AG09319 (cell line): ENCODE measurements at places on chromosomes 2 and 18.

- no peak for DNase-seq
Measured at GRCh38 chr2:26671691-26672090, 20.8 kb upstream of the KCNK3 start.

DNA sequence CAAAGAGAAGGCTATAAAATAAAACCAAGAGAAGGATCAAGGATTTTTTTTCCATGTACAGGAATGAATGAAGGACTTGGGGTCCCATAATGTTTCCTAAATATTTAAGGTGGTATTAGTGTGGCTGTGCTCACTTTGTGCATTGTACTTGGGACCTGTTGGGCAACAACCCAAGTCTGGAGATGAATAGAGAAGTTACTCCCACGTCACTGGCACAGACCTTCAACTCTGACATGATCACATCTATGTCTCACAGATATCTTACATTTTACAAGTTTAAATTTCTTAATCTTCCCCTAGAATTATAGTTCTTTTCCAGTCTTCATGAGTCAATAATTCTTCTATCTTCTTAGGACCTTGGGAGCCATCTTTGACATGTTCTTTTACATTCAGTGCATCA lies 133.4 kb downstream of the PLCL1 start:
- DNase-seq, result no peak

DNA sequence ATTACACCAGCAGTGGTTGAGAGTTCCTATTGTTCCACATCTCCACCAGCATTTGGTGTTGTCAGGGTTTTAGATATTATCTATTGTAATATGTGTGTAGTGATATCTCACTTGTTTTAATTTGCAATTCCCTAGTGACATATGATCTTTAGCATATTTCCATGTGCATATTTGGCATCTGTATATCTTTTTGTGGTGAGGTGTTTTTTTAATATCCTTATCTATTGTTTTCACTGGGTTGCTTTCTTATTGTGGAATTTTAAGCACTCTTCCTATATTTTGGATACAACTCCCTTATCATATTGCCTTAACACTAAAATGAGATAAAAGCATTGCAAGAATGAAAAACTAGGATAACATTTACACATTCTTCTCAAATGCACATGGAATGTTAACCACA lies 453.9 kb upstream of the FSIP2 start:
- no peak for DNase-seq

GRCh38 chr2:9884436-9884835 lies 41.2 kb downstream of the TAF1B start:
- no peak for DNase-seq

GRCh38 chr2:130728549-130729316 lies at the start of gene GPR148:
TSS of gene GPR148 (plus strand) at chr2:130729070. CDS start at chr2:130729152, 82 bp downstream.
- DNase-seq, result no peak

GRCh38 chr2:6602471-6602870 lies 263.2 kb downstream of the CMPK2 start:
- no peak for DNase-seq

DNA sequence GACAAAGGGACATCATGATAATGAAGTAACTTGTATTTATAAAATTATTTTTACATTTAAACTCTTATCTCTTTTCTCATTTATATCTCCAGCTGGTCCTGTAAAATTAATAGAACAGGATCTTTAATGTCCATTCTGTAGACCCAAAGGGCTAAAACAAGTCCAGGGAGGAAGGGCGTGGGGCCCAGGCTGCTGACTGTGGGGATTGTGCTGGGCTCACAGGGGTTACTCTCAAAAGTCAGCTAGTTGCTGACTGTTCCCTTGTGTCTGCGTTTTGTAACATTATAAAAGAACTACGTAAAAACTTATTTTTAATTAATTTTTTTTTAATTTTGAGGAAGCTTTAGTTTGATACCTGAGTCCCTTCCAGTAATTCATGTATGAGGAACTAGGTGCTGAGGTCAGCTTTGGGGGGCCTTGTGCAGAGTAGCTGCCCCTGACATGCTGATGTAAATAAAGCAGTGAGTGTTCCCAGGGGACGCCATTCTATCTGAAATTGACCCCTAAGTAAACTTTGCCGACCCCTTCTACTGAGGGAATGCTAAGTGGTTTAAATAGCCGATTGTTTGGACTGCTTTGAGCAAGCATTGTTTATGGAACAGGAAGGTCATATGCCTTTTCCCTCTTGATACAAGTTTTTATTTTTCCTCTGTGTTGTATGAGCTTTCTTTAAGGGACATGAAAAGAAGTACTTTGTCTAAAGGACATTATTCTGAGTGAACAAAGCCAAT lies 56.4 kb downstream of the MERTK start:
- DNase-seq, result no peak

GRCh38 chr2:222305516-222306392 lies 7.0 kb upstream of the PAX3 start:
- DNase-seq, result no peak

DNA sequence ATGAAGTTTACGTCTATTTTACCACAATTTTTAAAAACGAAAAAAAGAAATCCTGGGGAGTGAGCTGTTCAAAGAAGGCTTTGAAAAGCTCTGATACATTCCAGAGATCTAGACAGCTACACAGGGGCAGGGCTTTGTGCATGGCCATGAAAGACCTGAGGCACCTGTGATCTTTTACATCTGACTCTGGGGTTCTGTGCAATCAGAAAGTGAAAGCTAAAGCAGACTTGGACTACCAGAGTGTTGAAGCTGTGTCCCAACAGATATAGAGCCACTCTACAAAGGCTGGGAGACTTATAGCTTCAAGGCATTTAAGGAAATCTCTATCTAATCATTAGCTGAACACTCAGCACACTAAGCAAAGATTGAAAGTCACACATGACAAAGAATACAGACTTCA lies 34.1 kb downstream of the PARD6G start:
- no peak for DNase-seq

DNA sequence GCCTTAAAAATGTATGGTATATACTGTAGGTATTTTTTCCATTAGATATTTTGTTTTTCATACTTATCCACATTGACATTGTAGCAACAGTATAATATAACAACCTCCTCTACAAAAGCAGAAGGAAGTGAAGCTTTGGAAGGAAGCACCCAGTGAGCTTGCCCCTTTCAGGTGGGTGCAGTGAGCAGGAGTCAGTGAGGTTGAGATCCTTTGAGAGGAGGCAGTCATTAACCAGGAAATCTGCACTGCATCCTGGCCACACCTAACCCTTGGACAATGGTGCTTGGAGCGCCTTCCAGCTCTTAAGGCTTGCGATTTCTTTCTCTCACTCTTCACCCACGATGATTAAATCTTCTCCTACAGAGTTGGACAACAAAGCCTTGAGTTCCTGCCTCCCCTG lies 13.9 kb downstream of the IL37 start:
- DNase-seq, result no peak

DNA sequence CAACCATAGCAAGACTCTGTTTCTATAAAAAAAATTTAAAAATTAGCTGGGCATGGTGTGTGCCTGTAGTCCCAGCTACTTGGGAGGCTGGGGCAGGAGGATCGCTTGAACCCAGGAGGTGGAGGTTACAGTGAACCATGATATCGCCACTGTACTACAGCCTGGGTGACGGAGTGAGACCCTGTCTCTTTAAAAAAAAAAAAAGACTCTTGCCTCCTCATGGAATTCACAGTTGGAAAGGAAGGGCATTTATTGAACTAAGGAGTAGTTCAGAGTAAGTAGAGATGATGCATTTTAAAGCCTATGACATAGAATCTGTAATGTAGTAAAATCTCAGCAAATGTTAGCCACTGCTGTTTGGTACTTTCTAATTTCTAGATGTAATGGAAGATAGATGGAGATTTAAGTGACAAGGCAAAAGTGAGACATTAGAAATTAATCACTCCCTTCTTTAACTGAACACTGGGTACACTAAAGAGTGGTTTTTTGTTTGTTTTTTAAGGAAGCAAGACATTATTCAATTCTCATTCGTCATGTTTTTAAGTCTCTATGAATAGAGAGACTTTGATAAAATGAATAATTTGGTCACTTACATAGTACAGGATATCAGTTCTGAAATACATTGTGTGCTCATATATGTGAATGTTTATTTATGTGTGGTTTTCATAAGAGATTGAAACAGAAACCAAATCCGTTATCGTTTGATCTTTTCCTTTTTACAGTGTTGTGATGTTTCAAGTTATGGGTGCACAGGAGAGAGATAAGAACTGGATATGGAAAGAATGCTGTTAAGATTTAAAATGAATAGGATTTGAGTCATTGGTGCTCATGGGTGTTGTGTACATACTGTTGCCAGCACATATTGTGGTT lies 186.1 kb upstream of the STON1 start:
- no peak for DNase-seq

GRCh38 chr2:65589667-65590066 lies 157.3 kb upstream of the SPRED2 start:
- DNase-seq, result no peak

DNA sequence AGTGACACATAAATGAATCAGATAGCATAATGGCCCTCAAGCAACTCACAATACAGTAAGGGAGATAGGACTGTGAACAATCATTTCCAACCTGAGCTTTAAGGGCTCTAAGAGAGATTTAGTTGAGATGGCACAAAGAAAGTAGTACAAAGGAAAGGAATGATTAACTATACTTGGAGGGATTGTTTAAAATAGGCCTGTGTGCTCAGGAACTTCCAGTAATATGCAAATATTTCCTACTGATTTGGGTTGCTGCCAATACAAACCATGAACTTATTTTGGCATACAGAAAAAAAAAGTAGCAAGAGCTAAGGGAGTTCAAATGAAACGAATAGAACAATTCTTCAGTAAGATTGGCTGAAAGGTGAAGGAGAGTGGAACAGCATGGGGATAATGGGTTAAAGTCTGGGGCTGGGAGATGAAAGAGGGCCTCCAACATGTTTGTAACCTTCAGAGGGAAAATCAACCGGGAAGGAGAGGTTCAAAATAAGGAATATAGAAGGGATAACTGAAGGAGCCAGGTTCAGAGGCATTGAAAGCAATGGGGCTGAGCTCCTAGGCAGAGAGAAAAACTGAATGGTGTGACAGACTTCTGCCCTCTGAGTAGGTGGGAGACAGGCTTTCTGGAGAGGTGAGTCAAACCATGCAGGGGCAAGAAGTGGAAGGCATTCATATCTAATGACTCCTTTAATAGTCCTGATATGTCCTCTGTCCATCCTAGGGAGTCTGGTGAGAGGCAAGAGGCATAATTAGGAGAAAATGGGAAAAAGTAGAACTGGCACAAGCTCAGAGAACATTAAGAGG lies 83.5 kb downstream of the DNAH7 start:
- DNase-seq, result no peak

DNA sequence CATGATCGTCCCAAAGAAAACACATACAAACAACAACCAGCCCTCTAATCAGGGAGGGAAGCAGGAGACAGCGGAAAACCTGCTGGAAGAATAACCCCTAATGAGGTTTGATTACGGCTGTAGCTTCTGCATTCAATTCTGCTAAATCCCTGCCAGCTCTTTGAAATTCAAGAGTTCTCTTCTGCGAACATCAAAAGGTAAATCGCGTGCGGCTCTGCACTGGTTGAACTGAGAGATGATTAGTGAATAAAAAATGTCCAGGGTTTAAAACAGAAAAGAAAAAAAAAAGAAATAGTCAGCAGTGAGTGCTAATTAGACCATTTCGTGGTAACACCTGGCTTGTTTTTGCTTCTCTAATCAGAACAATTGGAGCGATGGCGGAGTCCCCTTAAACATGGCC lies 153.0 kb upstream of the CAPN13 start:
- DNase-seq, result no peak

GRCh38 chr18:42310956-42311355 lies 355.9 kb downstream of the PIK3C3 start:
- no peak for DNase-seq

DNA sequence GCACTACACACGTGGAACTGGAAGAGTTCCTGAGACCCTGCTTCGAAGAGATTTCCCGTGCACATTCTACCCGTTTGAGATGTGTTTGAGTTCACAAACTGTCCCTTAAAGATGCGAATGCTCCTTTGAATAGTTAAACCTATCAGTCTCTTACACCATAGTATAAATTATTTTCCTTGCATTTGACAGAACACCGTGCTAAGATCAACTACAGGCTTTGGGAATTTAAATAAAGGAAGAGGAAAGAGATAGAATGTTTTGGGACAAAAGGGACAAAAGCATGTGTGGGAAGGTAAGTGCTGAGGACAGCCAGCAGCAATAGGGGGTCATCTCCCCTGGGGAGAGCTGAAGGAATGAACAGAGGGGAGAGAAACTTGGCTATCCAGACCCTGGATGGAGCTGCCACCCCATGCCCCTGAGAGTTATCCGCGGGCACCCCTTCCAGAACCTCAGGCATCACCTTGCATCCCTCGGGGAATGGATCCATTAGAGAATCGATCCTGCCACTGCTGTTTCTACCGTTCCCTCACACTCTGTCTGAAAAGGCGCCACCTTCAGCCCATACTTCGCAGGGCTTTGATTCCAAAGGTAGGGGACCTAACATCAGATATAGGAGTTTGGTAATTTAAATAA lies 888 bp upstream of the ADCY3 start:
- no peak for DNase-seq

- no peak for DNase-seq
Measured at GRCh38 chr18:1732143-1732542, 827.5 kb downstream of the ADCYAP1 start.

DNA sequence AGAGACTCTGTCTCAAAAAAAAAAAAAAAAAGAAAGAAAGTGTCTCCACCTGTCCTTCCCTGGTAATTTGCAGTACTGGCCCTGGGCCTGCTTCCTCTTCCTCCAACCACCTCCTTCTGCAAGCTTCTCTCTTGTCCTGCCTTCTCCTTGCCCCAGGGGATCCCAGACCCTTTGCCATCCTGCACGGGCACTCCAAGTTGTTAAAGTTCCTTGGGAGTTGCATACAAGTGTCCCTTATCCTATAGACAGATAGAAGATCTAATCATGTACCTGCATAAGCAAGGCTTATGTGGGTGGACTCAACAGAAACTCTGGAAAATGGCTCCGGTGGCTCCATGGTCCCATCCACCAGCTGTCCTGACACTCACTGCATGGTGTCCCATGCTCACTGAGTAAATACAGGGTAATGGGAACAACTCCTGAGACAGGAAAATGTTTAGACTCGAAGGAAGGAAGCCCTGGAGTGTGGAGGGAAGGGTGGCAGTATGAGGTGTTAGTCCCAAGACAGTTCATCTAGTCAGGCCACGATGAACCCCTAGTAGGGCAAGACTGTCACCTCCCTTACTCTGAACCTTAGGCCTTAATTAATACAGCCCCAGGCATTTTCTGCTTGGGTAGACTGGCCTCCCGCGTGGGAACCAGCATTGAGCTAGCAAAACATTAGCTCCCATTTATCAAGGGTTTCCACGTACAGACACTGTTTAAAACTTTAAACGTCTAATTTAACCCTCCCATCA lies 17.1 kb downstream of the ODC1 start:
- DNase-seq, result no peak

- DNase-seq, result no peak
Measured at GRCh38 chr2:235054475-235054874, 102.7 kb downstream of the SH3BP4 start.

DNA sequence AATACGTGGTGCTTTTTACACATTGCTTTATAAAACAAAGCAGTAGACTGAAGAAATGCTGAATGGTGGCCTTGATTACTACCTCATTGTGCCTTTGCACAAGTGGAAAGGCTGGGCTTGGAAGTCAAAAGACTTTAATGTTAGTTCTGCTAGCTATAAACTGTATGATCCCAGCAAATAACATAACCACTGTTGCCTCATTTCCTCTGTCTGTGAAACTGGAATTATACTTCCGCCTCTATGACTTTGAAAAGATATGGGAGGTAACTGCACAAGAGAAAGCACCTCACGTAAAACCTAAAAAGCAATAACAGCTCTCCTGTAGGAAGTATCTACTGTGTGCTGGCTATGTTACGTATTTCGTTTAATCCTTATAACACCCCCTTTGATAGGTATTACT lies 43.4 kb upstream of the DSC1 start:
- no peak for DNase-seq
